ENCODE measurements at places on chromosomes 7 and 10.
A peak's percentile ranks its signal among the peaks of the same experiment; 100 is the strongest.

GRCh38 chr7:131042269-131043160 is 285.2 kb upstream of the MKLN1 start:
- no peak for DNase-seq

DNA sequence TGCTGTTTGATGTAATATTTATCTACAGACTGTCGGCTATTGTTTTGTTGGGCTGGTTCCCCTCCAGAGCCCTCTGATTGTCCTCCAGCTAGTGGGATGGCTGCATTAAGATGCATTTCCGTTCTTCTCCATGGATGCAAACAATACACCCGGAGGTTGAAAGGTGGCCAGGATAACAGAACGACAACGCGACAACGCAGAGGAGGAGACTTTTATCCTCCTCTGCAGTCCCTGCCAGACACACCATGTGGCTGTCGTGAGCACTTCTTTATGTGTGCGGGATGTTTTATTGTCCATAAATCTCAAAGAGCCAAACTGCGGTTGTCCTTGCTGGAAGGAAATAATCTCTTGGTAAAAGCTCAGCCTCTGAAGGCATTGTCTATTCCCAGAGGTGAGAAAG is 39.1 kb upstream of the TCERG1L start:
- DNase-seq = no peak

GRCh38 chr7:107014387-107015023 is 30.0 kb upstream of the PRKAR2B start:
- no peak for DNase-seq

GRCh38 chr10:129959544-129960480 is 4.3 kb downstream of the EBF3 start:
- no peak for DNase-seq

GRCh38 chr10:63666836-63667383 is 145.7 kb downstream of the REEP3 start:
- peak; percentile 27 for DNase-seq

DNA sequence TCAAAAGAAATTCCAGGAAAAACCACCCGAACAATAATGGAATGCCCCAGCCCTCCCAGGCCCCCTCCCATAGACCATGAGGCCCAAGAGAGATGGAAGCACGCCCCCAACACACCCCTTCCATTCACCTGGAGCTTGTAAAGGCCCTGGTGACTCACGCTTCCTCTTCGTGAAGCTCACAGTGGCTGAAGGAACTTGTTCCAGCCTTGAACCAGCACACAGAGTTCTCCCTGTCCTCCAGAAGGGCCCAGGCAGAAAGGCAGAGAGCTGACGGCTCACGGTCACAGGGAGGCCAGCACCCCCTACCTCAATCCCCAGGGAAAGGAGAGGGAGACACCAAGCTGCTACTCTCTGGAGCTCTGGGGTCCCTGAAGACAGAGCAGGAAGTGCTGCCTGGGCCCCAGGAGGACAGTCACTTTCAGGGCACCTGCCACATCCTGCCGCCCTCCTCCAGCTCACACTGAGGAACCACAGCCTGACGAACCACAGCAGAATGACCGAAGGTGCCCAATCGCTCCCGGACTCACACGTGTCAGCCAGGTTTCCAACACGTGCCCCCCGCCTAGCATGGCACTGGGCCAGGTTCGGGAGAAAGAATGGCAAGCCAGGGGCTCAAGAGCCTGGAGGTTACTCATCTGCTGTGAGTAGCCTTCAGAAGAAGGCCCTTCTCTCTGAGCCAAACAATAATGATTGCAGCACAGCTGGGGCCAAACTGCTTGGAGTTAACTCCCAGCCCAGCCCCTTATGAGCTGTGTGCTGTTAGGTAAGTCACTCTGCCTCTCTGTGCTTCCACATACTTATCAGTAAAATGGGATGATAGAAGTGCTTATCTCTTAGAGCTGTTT is 52.8 kb downstream of the DLG5 start:
- peak; percentile 93 for DNase-seq

DNA sequence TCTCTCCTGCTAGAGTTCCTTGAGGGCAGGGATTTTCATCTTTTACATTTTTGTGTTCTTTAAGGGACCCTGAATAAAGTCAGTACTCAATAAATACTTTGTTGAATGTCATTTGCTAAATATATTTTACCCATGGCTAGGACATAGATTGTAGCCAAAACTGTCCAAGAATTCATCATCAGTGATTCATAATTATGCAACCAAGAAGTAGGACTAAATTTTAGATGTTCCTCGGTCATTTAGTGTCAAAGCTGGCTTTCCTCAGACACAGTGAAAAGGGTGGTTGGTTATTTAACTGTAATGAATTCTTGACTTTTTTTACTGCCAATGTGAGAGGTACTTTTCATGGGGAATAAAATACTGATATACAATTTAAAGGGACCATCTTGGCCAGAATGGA is 3.3 kb downstream of the NUDT13 start:
- no peak for DNase-seq

DNA sequence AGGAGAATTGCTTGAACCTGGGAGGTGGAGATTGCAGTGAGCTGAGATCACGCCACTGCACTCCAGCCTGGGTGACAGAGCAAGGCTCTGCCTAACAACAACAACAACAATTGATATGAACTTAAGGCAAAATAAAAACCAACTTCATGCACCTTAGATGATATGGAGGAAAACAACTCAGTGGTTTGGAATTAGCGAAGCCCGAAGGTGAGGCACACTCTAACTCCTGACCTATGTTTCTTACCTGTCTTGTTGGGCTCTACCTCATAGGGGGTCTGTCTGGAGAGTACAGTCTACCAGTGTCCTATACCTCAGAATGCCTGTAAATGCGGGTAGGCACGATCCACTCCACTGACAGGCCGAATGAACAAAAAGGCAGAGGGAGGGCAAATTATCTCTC is 24.3 kb upstream of the COBL start:
- DNase-seq = no peak

- DNase-seq = no peak
Observed at GRCh38 chr7:81672872-81673271, 97.0 kb downstream of the HGF start.

DNA sequence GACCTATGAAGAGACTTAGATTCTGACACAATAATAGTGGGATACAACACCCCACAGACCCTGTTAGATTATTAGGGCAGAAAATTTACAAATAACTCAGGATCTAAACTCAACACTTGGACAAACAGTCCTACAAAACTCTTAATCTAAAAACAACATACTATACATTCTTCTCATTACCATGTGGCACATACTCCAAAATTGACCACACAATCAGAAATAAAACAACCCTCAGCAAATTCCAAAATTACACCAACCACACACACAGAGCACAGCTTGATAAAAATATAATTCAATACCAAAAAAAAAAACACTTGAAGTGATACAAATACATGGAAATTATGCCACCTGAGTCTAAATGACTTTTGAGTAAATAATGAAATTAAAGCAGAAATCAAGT is 7.8 kb downstream of the ZNF680 start:
- no peak for DNase-seq

GRCh38 chr7:2100278-2101208 is 132.2 kb downstream of the MAD1L1 start:
- DNase-seq = no peak

- DNase-seq = no peak
Observed at GRCh38 chr10:51204701-51205100, 130.4 kb downstream of the PRKG1 start.

- DNase-seq = no peak
Observed at GRCh38 chr7:153090764-153091163, 331.2 kb downstream of the ACTR3B start.

- no peak for DNase-seq
Observed at GRCh38 chr10:15515202-15515601, 144.1 kb upstream of the FAM171A1 start.

- no peak for DNase-seq
Observed at GRCh38 chr7:157401567-157402387, 65.0 kb downstream of the DNAJB6 start.

DNA sequence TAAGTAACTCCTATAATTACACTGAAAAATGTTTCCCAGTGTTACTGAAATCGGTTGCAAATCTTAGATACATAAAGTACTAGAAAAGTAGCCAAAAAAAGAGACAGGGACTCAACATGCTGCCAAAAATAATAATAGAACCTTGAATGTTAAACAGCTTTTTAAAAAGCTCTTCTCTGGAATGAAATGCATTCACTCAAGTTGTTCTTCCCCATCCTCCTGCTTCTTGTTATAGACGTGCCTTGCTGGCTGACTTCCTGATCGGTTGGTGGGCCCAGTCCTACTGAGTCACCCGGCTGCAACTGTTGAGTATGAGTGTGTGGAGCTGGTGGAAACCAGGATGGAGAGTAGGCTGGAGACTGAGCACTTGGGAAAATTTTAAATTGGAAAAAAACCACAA is 30.6 kb upstream of the RAPGEF5 start:
- DNase-seq = no peak

DNA sequence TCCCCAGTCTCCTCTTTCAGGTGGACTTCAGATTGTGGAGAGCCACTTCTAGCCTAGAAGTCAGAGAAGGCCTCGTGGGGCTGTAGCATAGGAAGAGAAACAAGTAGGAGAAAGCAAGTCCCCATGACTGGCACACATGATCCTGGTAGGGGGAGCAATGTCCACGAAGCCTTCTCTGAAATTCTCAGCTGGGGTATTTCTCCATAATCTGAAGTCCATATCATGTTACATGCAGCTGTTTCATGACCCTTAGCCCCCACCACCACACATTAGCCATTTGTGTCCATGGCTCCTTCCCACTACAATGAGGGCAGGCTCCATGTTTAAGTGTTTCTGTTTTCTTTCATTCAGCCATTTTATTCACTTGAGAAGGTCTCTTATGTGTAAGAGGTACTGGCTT is 43.2 kb downstream of the LAMB4 start:
- no peak for DNase-seq

GRCh38 chr10:127737563-127738511 is 852 bp downstream of the FOXI2 start:
- no peak for DNase-seq

DNA sequence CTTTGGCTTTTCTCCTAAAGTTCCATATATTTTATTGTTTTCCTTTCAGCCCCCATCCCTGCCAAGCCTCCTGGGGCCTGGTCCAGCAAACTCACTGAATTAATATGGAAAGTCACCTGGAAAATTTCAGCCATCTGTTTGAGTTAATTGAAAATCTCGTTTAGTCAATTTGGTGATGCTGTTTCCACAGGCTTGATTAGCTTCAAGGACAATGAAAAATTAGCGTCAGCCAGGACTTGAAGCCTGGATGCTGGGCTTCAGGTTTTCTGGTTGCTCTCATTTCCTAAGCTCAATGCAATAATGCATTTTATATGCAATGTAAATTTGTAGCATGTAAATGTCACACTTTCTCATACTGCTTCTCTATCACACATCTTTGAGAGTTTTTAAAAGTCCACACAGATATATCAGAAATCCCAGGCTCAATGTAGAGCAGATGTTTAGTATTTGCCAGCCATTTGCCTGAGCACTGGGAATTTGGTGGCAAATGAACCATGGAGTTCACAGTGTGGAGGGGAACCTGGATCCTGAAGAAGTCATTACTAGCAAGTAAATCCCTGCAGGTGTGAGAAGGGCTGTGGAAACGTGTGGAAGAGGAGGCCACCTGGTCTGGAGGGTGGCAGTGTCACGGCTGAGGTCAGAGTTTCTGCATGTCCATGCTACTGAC is 228.5 kb downstream of the PAXIP1 start:
- DNase-seq = no peak

DNA sequence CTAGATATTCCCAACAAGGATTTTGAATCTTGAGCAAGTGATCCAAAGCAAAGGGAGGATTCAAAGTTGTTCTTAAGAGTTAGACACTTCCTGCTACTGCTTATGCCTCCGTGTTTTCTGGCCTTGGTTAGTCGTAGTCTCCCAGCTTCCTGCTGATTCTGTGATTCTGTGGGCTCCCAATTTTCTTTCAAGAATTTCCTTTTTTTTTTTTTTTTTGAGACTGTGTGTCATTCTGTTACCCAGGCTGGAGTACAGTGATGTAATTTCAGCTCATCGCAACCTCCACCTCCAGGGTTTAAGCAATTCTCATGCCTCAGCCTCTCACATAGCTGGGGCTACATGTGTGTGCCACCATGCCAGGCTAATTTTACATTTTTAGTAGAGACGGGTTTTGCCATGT is 4.4 kb upstream of the ITGB8 start:
- DNase-seq = no peak

- DNase-seq = peak; percentile 67
Observed at GRCh38 chr10:85645926-85646711, 720.5 kb downstream of the GRID1 start.

GRCh38 chr7:12965767-12966166 is 278.3 kb downstream of the ARL4A start:
- DNase-seq = no peak

DNA sequence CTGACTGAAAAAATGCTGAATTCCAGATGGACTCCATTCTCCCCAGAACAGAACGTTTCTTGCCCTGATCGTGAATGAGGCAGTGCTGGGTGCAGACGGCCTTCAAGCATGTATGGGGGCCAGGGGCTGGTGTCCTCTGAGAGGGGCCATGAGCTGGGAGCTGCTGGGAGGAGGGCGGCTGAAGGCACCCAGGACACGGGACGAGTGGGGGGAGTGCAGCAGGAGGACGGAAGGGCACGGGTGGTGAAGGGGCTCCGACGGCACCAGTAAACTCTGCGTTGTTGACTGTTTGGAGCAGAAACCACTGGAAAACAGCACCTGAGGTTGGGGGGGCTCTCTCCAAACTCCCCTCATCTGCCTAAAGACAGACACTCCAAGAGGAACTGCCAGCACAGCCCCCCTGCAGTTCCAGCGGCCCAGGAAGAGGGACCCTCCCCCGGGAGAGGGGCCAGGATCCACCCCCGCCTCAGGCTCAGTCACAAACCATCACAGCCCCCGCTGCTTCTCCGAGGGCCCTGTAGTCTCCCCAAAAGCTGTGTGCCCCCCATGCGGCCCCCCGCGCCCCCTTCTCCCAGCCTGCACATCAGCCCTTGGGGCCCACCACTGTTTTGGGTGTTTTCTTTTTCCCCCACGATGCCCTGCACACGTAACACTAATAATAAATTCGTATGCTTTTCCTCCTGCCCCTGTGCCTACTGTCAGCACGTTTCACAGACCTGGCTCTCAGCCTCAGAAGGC is 55.5 kb downstream of the DPYSL4 start:
- no peak for DNase-seq

DNA sequence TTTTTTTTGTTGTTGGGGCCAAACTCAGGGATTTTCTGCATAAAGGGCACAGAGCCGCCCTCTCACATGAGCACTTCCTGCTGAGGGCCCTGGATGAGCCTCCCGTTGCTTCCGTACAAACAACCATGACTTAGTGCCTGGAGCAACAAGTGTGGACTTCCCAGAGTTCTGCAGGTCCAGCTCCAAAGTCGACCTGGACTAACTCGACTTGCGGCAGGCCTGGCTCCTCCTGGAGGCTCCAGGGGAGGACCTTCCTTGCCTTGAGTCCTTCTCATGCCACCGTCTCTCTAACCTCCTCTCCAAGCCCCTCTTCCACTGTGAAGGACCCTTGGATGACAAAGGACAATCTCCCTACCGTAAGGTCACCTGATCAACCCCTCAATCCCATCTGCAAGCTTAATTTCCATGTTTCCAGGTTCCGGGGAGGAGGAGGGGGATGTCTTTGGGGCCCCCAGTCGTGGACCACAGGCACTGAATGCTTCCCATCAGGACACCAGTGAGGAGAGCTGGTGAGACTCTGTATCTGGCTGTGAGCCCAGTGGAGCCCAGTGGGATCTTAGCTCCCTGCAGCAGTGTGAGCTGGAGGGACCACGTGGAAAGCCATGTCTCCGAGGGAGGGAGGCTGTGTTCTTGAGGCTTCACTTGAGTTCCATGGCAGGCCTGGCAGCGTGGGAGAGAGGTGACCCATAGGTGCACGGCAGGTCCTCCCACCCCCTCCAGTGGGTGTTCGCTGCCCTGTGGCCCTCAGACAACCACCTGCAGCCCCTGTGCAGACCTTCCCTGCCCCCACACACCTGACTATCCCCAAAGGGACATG is 199.5 kb upstream of the PPP2R2D start:
- DNase-seq = no peak

GRCh38 chr10:33537066-33537465 is 202.6 kb upstream of the NRP1 start:
- no peak for DNase-seq

Data from urothelium cell line (cell line).